ENCODE measurements at places on chromosomes 4 and X.

DNA sequence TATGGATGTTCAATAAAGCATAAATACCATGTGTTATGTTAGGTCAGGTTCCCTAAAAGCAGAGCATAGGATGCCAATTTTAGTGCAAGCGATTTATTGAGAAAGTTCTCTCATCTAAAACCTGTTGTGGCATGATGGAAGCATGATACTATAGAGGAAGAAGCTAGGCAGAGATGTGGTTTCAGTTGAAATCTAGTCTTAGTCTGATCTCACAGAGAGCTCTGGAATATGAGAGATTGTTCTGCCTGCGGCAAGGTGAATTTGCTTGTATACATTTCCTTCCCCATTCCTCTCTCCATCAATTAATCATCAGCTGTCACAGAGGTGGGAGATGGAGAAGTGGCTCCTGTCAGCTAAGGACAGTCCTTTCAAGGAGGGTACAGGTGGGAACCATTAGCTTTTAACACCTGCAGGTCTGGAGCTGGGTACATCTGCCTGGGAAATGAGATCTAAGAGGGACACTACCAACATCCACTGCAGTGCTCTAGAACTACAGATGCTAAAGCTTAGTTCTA, 252.4 kb downstream of the CFAP299 start:
- no peaks in the 10 kb centered on the region for H3K4me1 ChIP-seq
- H3K4me3 ChIP-seq: no peak overlapping the region
- no peaks in the 10 kb centered on the region for H3K36me3 ChIP-seq
- no peak overlapping the region for H3K27ac ChIP-seq
- peaks cover 14% of the 10 kb centered on the region for H3K27me3 ChIP-seq
- no peak for DNase-seq

DNA sequence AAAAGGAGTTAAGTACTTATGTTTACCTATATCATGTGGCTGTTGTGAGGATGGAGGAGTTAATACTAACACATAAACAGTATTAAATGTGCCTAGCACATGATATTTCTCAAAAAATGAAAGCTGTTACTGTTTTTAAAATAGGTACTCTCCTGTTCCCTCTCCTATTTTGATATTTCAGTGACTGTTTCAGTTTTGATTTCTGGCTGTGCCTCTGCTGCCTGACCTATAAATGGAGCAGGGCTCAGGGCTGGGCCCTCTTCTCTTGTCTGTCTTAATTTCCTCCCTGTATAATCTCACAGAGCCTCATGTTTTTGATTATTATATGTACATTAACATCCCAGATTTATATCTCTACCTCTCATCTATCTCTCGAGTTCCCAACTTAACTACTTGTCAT, 93.3 kb downstream of the UGT8 start:
- no peak overlapping the region for H3K27ac ChIP-seq
- H3K27me3 ChIP-seq: peaks cover 22% of the 10 kb centered on the region
- no peaks in the 10 kb centered on the region for H3K36me3 ChIP-seq
- DNase-seq: no peak

- no peaks in the 10 kb centered on the region for H3K36me3 ChIP-seq
- H3K27me3 ChIP-seq: no peaks in the 10 kb centered on the region
- no peak overlapping the region for H3K4me3 ChIP-seq
Measured at GRCh38 chrX:6826856-6827255, 291.9 kb upstream of the VCX3A start.

GRCh38 chrX:46376246-46376885, 168.9 kb downstream of the ZNF674 start:
- no peak for DNase-seq
- H3K27ac ChIP-seq: peak overlapping the region; percentile 13
- H3K4me1 ChIP-seq: peaks cover 20% of the 10 kb centered on the region

DNA sequence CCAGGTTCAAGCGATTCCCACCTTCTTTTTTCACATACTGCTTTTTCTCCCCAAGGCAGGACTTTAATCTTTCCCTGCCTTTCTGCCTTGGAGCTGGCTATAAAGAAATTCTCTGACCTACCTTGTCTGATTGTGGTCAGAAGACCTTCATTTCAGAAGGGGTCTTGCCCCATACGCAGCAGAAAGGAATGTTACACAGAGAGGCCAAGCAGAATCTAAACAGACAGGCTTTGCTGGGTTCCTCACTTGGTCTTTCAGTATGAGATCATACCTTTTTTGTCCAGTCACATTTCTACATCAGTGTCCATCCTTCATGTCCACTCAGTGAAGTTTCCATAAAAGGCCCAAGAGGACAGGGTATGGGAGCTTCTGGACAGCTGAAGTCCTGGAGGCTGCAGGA, 108.3 kb upstream of the RBPJ start:
- H3K36me3 ChIP-seq: no peaks in the 10 kb centered on the region
- no peak for DNase-seq
- H3K27ac ChIP-seq: no peak overlapping the region
- H3K27me3 ChIP-seq: peaks cover 41% of the 10 kb centered on the region

- H3K4me3 ChIP-seq: no peak overlapping the region
- no peaks in the 10 kb centered on the region for H3K36me3 ChIP-seq
- H3K27me3 ChIP-seq: no peaks in the 10 kb centered on the region
- peaks cover 57% of the 10 kb centered on the region for H3K4me1 ChIP-seq
- no peak for DNase-seq
- H3K27ac ChIP-seq: peak overlapping the region; percentile 91
Measured at GRCh38 chr4:183141997-183142396, 42.9 kb downstream of the WWC2 start.

DNA sequence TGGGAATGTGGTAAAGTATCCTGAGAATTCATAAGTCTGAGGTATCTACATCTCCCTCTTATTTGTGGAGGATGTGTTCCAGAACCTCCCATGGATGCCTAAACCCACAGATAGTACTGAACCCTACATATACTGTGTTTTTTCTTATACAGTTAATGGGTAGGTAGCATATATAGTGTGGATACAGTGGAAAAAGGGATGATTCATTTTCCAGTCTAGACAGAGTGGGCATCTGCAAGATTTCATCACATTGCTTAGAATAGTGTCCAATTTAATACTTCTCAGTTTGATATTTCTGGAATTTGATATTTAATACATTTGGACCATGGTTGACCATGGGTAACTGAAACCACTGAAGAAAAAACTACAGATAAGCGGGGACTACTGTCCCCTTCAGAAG, 155.0 kb upstream of the ANKRD50 start:
- no peak overlapping the region for H3K4me3 ChIP-seq
- H3K4me1 ChIP-seq: peaks cover 57% of the 10 kb centered on the region
- no peaks in the 10 kb centered on the region for H3K27me3 ChIP-seq
- peak overlapping the region; percentile 89 for H3K27ac ChIP-seq
- no peak for DNase-seq

DNA sequence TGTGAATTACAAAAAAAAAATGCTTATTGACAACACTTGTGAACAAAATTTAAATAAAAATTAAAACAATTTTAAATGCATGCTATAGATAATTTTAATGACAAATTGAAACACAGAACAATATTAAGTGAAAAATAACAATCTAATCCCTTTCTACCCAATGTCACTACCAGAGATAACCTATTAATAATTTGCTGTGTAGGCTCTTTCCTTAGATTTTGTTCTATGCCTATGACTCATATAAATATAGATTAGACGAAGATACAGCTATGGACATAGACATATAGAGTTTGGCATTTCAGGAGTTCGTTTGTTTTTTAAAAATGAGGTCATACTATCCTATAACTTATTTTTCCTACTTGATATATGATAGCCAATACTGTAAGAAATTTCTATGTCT, 18.1 kb downstream of the PLAC8 start:
- no peaks in the 10 kb centered on the region for H3K4me1 ChIP-seq
- H3K4me3 ChIP-seq: no peak overlapping the region
- H3K27ac ChIP-seq: no peak overlapping the region
- DNase-seq: no peak
- no peaks in the 10 kb centered on the region for H3K36me3 ChIP-seq

DNA sequence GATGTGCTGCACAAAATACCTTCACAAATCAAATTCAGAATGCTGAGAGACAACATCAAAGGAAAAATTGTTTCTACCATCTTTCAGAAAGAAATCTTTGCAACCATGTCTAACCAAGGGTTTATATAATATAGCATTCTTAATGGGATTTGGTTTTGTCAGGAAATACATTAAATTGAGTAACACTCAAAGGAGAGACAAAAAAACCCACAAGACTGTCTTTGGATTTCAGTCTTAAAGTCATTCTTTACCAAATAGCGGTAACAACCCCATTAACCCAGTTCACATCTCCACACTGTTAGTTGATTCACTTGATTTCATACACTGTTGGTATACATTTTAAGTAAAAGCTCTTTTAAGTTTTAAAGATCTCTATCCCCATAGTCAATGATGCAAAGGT, 145.7 kb upstream of the EDNRA start:
- H3K27me3 ChIP-seq: no peaks in the 10 kb centered on the region
- H3K27ac ChIP-seq: no peak overlapping the region

Measured in chondrocyte (in vitro differentiated cells).